ENCODE measurements at places on chromosomes 6 and 20.
A peak's percentile ranks its signal among the peaks of the same experiment; 100 is the strongest.

DNA sequence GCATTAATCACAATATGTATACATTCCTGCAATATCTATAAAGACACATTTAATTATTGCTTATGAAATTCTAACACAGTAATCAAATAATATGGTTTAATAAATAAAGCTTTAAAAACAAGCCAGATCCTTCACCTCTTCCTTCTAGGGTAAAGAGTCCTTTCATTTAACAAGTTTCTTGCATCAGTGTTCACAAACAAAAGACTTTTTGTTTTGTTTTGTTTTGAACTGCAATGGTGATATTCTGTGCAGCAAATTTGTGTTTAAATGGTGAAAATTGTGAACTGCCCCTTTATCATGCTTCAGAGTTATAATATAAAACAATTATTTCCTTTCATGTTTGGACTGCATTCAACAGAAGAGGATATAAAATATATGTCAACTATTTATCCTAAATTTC is 177.3 kb downstream of the EPHA7 start:
- no peak for DNase-seq

- no peak for DNase-seq
These were observed 4.2 kb upstream of the CTSZ start for GRCh38 chr20:59010995-59011873.

DNA sequence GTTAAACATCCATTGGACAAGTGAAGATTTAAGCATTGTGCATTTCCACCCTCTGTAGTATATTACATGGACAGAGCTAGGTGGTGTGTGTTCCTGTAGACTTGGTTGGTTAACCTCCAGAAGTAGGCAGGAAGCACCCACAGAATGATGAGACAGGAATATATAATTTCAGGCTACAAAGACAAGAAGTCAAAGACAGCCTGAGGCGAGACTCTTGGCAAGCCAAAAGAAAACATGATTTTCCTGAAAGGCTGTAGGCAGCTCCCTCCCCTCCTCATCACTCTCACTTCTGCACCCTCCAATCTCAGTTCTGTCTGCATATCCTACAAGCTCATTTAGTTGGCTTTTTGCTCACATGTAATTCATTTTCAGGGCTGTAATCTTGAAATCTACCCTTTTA is 110.0 kb upstream of the SLC35B3 start:
- DNase-seq = no peak

- peak; percentile 11 for DNase-seq
These were observed 26.8 kb downstream of the SLC17A9 start for GRCh38 chr20:62979310-62979709.

DNA sequence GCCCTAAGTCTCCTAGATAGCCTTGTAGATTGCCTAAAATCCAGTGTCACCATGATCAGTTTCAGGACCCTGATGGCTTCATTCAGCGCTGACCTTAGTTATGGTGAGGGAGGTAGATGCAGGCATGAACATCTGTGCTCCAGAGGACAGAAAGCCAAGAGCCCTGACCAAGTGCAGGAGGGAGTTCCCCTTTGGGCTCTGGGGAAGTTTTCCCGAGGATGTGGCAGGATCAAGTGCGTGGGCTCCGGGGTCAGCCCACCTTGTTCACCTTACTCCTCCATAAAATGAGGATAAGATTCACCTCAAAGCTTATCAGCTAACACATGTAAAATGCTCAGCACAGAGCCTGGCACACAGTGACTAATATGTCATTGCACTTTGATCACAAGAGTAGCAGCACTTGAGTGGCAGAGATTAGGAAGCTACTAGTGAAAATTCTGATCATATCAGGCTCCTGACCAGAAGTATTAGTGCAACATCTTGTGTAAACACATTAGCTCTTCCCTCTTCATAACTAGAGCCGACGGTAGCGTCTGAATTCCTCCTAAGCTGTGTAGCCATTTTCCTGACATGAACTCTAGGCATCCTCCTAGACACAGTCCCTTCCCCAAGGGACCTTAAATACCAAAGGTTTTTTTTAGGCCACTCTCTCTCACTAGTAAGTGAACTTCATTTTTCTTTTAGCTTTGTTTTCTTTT is 125.2 kb downstream of the SULF2 start:
- DNase-seq = no peak

DNA sequence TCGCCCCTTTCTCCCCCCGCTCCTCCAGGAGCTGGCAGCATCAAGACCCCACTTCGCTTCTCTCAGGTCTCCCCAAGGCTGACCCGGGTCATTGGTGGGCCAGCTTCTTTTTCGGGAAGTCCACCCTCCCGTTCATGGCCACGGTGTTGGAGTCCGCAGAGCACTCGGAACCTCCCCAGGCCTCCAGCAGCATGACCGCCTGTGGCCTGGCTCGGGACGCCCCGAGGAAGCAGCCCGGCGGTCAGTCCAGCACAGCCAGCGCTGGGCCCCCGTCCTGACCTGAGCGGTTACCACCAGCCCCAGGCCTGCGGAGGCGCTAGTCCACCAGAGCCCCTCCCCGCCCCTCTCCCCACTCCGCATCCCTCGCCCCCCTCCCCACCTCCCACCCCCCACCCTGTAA is 1.0 kb downstream of the PPDPF start:
- no peak for DNase-seq

DNA sequence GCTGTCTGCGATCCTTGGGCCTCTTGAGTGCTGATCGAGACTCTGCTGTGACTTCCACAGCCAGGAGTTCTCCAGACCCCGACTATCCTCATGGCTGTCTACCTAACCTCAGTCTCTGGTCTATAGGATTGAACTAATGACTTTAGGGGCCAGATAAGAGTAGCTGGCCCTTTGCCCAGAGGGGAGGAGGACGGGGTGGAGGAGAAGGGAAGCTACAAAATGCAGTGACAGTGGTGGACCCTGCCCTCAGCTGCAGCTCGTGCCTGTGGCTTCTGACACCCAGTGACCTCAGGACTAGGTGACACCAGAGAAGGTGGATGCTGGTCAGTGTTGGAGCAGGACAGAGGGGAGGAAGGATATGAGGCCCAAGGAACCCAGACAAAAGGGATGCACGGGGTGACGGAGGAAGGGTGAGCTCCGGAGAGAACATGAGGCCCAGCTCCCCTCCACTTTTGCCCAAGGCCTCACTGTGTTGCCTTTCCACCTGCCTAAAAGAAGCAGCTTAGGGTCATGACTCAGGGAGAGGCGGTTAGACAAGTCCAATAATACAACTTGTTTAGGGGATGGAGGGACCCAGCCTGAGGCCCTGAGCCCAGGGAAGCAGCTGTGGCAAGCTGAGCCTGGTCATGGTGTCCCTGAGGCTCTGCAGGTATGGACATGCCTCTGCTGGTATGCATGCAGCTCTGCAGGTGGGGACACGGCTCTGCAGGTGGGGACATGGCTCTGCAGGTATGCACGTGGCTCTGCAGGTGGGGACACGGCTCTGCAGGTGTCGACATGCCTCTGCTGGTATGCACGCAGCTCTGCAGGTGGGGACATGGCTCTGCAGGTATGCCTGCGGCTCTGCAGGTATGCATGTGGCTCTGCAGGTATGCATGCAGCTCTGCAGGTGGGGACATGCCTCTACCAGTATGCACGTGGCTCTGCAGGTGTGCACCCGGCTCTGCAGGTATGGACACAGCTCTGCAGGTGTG is 67.7 kb downstream of the SYNJ2 start:
- no peak for DNase-seq

DNA sequence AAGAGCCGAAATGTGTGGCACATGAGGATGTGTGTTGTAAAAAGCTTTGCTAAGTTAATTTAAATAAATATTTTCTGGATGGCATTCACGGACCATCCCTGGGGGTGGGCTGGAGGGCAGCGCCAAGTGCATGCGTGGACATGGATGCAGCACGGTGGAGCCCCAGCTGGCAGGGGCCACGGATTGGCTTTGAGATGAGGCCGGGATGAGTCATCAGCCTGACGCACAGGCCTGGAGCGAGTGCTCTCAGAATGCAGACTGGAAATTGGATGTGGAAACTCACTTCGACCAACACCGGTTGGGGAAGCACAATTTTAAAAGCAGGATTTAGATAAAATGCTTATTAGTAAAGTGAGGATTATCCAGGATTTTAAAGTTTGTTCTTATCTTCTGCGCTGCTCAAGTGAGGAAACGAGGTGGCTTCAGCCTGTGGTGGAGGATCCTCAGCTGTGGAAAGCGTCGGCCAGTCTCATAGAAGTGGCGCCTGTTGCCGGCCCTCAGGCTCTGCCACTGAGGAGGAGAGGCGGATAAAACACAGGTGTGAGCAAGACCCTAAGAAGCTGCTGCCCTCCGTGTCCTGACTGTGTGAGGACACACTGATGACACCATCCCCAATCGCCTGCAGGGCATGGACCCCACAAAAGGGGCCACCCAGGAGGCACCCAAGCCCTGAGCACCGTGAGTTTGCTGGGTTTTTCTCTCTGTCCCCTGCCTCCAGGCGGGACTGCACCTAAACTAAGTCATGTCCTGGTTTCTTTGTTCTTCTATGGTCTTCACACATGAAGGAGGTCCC is 279.7 kb downstream of the CDH4 start:
- no peak for DNase-seq

- DNase-seq = no peak
These were observed 57.3 kb upstream of the CNKSR3 start for GRCh38 chr6:154567695-154568220.

- no peak for DNase-seq
These were observed 599.8 kb downstream of the FRK start for GRCh38 chr6:115460913-115461312.

GRCh38 chr6:12265791-12266190 is 24.4 kb upstream of the EDN1 start:
- no peak for DNase-seq

- no peak for DNase-seq
These were observed 99.3 kb upstream of the NFATC2 start for GRCh38 chr20:51641866-51642265.

- DNase-seq = no peak
These were observed 334.1 kb downstream of the NRN1 start for GRCh38 chr6:5672581-5673011.

DNA sequence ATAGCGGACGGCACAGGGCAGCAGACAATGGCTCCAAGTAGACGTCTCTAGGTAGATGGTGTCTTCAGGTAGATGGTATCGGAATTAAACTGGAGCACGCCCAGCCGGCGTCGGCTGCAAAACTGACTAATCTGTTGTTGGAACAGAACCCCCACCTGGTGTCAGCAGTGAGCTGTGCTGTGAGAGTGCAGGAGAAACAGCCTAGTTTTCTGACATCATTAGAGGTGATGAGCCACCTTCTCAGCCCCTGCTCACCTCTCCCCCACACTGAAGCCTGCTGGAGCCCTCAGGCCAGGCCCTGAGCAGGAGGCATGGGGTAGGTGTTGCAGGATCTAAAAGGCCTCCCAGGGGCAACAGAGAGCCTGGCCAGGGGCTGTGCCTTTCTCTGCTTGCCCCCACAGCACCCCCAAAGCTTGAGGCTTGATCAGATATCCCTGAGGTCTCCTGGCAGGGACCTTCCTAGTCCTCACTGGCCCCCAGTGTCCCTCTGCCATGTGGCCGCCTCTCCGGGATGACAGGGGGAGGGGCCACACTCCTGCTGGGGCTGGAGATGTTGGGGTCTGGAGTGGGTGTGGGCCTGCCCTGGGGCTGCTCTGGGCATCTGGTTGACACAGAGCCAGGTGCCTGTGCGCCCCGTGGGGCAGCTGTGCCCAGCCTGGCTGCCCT is 6.9 kb upstream of the HELZ2 start:
- peak; percentile 57 for DNase-seq

DNA sequence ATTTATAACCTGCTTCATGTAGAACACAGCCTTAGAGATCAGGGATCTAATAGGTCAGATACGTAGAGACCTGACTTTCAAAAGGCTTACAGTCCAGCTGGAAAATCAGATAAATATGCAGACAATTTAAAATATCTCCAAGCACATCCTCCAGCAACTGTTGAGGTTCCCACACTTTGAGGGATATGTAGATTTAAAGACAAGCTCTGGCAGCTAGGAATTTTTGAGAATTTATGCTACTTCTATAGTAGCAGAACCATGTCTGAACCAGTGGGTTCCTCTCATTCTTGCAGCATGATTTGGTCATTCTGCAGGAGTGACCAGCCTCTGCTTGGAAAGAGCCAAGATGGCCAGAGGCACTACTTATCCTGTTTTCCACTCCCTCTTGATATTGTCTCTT is 60.5 kb downstream of the CYB5R4 start:
- no peak for DNase-seq

DNA sequence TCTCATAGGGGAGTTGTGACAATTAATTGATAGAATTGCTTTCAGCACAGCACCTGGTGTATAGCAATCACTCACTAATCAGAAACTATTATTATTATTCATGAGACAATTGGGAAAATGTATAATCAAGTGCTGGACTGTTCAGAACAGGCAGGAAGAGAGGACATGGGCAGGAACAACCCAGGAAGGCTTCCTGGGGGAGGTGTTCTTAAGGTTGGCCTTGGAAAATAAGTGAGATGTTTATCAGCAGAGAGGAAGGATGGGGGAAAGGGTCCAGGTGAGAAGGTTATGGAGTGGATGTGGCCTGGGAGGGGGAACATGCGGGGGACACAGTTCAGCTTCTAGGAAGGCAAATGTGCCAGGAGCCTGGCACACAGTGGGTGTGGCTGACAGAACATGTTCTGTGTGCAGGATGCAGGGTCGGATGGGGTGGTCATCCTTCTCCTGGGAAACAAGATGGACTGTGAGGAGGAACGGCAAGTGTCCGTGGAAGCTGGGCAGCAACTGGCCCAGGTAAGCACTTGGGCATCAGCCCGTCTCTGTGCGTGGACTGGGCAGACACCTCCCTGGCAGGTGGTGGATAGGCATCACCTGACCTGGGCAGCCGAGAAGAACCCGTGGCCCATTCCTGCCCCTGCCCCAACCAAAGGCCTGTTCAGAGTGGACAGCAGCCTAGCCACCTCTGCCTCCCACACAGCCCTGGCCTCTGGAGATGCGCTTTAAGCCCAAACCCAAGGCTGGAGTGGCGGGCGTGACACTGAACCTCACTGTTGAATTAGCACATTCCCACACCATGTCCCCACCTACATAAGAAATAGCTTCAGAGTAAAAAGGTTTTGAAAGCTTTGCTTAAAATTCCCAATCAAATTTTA is 30.9 kb downstream of the RAB44 start:
- no peak for DNase-seq

DNA sequence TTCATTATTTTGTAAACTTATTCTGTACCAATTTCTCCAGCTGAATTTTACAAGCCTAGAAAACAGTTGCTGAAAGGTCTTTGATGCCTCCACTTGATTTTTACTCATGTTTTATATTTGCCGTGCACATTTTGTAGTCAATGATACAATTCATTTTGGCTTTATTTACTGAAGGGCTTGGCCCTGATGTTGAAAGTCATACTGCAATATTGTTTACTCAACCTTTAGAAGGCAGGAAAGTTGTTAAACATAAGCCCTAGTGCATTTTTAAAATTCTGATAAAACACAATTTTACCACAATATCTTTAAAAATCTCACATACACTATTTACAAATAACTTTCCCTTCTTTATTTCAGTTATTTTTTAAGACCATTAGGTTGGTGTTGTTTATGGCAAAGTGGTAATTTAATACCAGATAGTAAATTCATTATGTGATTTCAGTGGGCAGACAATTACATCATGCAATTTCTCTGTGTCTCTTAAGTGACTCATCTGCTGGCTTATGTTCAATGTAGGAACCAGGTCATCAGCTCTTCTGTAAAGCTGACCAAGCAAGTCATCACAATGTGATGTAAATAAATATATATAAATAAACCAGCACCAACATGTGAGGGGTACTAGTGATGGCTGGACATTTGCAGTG is 121.1 kb upstream of the SLC35B3 start:
- no peak for DNase-seq

All from OCI-LY7 (cell line).